ENCODE measurements at places on chromosomes 4 and X. TPM values are rescaled to one million over a fixed set of nuclear protein-coding genes. Genes with fewer than 3 reads are reported as not detected.

The HDX gene
- 2.2 TPM for total RNA-seq

The MAGEA3 gene
- not detected for total RNA-seq

The ANKRD37 gene
- 4.3 TPM for total RNA-seq

The AMELX gene
- not detected for total RNA-seq

The DSPP gene
- under 0.01 TPM for total RNA-seq

The MAGEC1 gene
- total RNA-seq, result not detected

The TRIM61 gene
- total RNA-seq, result 1.1 TPM

The MAGEB6B gene
- total RNA-seq, result not detected

The SSX1 gene
- not detected for total RNA-seq

The MAGEE2 gene
- 0.27 TPM for total RNA-seq

The EXOSC9 gene
- total RNA-seq, result 25.9 TPM

The CACNA1F gene
- total RNA-seq, result 1.3 TPM

The JAKMIP1 gene
- not detected for total RNA-seq

The AWAT2 gene
- total RNA-seq, result not detected

The TCEAL7 gene
- 0.27 TPM for total RNA-seq

The PFKFB1 gene
- total RNA-seq, result 0.27 TPM

The CTSO gene
- 11.0 TPM for total RNA-seq

The SSX2 gene
- total RNA-seq, result not detected
